Inflammatory macrophage (primary cell): ENCODE measurements at places on chromosomes 12 and 14.

GRCh38 chr14:65359503-65359902, 53.0 kb upstream of the FUT8 start:
- peak; percentile 33 for DNase-seq

- peak; percentile 53 for DNase-seq
Measured at GRCh38 chr14:59333668-59334067, 131.5 kb downstream of the GPR135 start.

DNA sequence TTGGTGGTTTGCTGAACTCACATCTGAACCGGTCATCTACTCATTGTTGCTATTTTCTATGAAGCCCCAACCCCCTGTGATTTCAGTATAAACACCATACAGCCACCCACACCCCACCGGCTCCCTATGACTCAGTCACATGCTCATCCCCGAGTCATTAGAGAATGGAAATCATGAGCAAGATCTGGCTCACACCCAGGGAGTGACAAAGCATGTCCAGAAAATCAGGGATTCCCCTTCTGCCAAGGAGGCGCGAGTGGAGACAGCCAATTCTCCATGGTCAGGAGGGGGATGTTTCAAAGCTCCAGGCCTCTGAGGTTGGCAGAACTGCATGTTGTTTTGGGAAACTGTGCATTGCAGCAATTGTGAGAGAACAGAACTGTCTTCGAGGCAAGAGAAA, 657.5 kb upstream of the TBX3 start:
- peak; percentile 32 for DNase-seq

DNA sequence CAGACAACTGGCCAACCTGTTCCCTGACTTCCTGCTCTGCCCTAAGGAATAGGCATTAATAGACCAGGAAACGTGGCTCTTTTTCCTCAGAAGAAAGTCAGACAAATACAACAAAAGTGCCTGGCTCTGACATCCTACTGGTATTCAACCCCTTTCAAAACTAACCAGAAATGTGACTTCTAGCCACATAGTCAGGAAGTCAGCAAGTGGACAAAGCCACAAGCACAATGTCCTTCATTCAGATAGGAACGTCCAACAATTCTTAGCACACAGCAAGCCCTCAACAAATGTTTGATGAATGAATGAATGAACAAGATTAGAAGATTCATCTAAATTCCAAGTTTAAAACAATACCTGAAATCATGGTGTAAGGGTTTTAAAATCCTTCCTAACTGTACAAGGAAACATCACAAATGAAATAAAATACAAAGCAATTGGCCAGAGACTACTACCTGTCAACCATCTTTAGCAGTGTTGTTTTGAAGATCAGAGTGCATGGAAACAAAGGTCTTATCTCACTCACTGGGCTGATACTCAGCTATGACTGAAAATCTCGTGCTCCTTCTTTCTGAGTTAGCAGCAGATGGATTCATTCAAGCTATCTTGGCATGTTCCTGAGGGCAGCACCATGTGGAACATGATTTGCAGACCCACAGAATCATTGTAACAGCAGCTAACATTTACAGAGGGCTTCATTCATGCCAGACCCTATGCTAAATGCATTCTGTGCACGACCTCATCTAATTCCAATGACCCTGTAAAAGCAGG, 16.5 kb downstream of the APPL2 start:
- no peak for DNase-seq

GRCh38 chr12:22850185-22850584, 225.2 kb downstream of the ETNK1 start:
- no peak for DNase-seq

- DNase-seq, result no peak
Measured at GRCh38 chr12:130868412-130868811, 3.5 kb upstream of the RAN start.

- no peak for DNase-seq
Measured at GRCh38 chr14:54446161-54446693, 5.1 kb upstream of the CNIH1 start.

GRCh38 chr12:130953771-130954543, at the start of gene ADGRD1:
Gene ADGRD1, plus strand, starts transcription at chr12:130953907. Its CDS starts 559 bp downstream, at chr12:130954466.
- DNase-seq, result peak; percentile 79

GRCh38 chr14:92452471-92452870, 61.1 kb upstream of the RIN3 start:
- DNase-seq, result no peak

GRCh38 chr12:15526033-15526432, 203.7 kb downstream of the PTPRO start:
- peak; percentile 21 for DNase-seq

DNA sequence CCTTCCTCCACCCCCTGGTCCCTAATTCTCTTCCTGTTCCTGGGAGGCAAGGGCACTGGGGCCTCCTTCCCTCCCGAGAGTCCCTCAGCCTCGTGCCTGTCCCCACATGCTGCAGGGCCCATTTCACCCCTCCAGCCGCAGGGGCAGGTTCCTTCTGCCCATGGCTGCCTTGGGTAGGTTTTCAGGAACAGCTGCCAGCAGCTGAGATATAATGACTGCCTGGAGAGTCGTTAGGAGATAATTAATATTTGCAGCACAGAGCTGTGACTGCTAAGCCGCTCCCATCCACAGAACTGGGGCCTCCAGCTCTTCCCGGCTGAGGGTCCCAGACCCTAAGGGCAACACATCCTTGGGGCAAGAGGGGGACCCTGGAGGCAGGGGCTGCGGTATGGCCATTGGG, 211.9 kb upstream of the LHX5 start:
- DNase-seq, result no peak

DNA sequence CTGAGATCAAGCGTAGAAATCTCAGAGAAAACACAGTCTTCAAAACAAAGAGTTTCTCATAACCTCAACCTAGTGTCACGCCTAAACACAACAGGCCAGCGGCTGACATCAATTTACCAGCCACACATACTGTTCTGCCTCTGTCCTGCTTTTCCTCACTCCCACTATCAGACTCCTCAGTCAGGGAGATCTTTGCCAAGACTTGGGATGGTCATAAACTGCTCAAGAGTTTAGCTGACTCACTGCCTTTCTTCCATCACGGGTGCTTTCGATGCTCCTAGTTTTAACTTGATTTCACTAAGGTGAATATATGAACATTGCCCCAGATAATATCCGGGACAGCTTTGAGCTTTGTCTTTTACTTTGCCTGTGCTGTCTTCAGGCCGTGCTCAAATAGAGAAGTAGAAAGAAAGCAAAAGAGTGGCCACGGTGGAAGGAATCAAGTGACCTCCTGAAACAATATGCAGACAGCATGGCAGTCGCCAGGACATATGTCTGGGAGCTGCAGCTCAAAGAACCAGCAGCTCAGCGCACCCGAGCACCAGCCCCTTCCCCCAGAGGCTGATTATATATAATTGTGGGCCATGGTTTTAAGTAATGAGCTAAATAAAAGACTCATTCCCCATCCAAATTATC, 12.1 kb downstream of the MDM1 start:
- no peak for DNase-seq

DNA sequence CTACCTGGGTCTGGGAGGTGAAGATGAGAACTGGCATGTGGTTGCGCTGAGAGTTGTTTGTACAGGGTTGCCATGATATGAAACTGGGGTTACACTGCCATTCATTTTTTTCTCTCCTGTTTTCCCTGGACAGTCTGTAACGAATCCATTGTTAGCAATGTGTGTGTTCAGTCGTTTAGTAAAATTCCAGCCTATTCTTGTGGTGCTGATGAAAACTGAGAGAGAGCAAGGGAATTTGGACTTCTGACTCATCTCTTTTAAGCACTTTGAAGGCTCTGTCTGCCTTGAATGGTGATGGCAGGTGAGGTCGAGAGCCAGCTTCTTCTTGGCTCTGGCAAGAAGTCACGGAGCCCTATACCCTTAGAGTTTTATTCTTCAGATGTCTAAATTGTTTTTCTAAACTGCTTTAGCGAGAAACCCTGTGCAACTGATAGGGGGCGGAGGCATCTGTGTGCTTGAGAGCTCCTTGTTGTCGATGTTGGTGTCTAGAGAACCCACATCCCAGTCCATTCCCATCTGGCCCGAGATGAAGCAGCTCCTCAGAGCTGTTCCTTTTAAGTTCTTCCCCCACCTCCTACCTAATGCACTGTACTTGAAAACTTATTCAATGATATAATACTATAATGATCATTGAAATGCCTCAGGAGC, 204.4 kb downstream of the TMX1 start:
- no peak for DNase-seq

GRCh38 chr12:92426332-92426731, 276.5 kb upstream of the PLEKHG7 start:
- DNase-seq, result no peak

DNA sequence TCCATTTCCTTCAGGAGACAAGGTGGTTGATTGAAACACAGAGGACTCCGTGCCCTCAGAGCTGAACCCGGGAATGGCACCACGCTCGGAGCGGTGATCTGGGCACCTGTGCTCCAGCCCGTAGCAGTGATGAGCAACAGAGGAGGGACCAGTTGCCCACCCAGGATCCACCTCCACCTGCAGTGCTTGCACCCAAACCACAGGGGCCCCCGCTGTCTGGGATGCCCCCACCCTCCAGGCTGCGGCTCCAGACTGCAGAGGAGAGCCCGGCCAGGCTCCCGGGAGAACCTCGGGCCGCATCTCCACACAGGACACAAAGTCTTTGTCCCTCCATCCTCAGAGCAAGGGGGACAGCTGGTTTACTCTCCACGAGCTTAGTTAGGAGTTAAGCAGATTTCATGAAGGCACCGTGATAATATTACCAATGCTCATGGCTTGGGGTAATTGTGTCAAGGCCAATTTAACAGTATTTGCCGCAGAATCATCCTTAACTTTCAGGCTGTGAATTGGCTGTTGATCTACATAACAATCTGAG, 100.6 kb downstream of the TNFAIP2 start:
- DNase-seq, result no peak
